ENCODE measurements at places on chromosomes 6 and 20. TPM values are rescaled to one million over a fixed set of nuclear protein-coding genes. Genes with fewer than 3 reads are reported as not detected.

GRCh38 chr20:45612314-45612713 is 17.2 kb upstream of the WFDC10A start:
- no peak for ATAC-seq

- ATAC-seq = no peak
Measured at GRCh38 chr6:168293636-168294530, 25.7 kb downstream of the DACT2 start.

- ATAC-seq = no peak
Measured at GRCh38 chr6:89243331-89243629, 26.1 kb upstream of the GABRR1 start.

- no peak for ATAC-seq
Measured at GRCh38 chr20:2694008-2694471, 1.5 kb downstream of the EBF4 start.

DNA sequence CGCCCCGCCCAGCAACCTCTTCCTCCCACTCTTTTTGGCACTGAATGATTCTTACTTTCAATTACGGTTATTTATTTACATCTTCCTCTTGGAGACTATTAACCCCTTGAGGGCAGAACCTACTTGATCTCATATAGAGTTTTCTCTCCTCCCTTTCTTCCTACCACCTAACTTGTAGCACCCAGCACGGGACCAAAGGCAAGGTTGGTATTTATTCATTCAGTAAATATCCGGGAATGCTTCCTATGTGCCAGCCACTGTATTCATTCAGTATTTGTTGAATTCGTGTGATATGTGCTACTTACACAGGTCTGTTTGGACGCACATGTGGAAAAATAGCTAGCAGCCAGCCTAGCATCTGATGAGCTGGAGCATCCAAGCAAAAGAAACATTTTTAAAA is 1.3 kb upstream of the CNKSR3 start:
- ATAC-seq = no peak

- peak; percentile 35 for ATAC-seq
Measured at GRCh38 chr20:25039697-25040437, 18.1 kb downstream of the ACSS1 start.

DNA sequence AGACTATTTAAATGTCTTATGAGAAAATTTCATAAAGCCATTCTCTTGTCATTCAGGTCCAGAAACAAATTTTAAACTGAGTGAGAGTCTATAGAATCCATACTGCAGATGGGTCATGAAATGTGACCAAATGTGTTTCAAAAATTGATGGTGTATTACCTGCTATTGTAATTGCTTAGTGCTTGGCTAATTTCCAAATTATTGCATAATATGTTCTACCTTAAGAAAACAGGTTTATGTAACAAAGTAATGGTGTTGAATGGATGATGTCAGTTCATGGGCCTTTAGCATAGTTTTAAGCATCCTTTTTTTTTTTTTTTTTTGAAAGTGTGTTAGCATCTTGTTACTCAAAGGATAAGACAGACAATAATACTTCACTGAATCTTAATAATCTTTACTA is 5.0 kb downstream of the MARCKS start:
- ATAC-seq = no peak

DNA sequence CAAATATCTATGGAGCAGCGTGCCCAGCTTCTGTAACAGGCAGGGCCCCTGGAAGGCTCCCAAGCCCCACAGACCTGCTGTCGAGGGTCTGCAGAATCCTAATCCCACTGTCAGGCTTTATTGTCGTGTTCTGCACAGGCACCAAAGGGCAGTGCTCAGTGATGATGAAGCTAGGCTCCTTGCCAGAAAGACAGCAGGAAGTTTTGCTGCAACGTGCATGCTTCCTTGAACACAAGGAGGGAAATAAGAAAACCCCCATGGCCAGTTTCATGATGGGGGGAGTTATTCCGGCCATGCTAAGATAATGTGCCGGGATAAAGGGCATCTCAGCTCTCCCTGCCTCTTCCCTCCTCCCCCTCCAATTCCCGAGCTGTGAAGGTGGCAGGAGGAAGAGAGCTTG is 109.4 kb upstream of the KCNG1 start:
- no peak for ATAC-seq

DNA sequence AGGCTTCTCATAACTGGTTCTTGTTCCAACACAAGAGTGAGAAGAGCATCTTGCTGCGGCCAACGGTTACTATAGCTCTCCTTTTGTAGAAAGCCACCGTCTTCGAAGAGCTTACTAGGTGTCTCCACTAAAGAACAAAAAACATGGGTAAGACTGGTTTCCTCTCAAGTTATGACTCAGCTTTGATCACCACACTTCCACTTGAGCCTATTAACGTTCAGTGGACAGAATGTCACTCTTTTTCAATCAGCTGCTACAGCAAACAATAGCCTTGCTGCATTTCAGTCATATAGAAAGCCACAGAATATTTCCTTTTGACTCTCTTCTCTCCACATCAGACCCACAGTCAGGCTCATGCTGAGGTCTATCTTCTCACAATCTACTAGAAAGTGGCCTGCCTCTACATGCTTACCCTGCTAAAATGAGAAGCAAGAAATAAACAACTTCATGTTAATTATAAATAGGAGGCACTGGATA is 243.5 kb upstream of the PREP start:
- ATAC-seq = peak; percentile 73

- ATAC-seq = no peak
Measured at GRCh38 chr6:140344142-140344913, 969.9 kb upstream of the CITED2 start.

The TGM3 gene
- 1,379 TPM for total RNA-seq
